ENCODE measurements at places on chromosomes 12 and 14. TPM values are rescaled to one million over a fixed set of nuclear protein-coding genes. Genes with fewer than 3 reads are reported as not detected.

The SLC25A47 gene
- 0.08 TPM for total RNA-seq

The SLC24A4 gene
- total RNA-seq: 0.02 TPM

The PAX9 gene
- total RNA-seq: not detected

- no peak for DNase-seq
Observed at GRCh38 chr14:105858676-105859025, 332.3 kb downstream of the TMEM121 start.

DNA sequence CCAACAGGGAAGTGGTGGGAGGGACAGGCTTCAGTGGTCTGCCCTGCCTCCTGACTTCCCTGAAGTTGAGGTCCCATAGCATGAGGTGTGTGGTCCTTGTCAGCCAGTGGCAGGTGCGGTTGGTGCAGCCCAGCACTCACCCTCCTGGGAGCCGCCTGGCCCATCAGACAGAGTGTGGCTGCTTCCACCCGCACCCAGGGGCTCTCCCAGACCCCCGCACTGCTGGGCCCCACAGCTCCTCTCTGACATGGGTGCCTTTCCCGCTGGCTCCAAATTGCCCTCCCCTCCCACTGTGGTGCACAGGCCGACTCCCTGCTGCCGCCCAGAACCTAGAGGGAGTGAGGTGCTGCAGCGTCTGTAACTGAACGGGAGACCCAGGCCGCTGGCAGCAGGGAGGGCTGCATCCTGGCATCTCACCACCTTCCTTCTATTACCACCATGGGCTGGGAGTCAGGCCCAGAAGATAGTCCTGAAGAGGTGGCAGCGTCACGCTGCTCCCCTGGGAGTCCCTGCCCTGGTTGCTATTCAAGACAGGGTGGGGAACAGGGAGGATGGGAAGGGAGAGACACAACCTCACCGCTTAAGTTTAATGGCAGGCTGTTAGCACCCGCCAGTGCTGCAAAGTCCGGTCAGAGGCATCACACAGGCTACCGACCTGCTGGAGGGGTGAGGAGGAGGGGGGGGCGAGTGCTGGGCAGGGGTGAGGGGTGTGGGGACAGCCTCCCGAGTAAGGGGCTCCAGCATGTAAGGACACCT is 180.6 kb upstream of the PRMT8 start:
- no peak for DNase-seq

GRCh38 chr12:111443586-111443985 is 37.9 kb downstream of the SH2B3 start:
- DNase-seq: no peak

DNA sequence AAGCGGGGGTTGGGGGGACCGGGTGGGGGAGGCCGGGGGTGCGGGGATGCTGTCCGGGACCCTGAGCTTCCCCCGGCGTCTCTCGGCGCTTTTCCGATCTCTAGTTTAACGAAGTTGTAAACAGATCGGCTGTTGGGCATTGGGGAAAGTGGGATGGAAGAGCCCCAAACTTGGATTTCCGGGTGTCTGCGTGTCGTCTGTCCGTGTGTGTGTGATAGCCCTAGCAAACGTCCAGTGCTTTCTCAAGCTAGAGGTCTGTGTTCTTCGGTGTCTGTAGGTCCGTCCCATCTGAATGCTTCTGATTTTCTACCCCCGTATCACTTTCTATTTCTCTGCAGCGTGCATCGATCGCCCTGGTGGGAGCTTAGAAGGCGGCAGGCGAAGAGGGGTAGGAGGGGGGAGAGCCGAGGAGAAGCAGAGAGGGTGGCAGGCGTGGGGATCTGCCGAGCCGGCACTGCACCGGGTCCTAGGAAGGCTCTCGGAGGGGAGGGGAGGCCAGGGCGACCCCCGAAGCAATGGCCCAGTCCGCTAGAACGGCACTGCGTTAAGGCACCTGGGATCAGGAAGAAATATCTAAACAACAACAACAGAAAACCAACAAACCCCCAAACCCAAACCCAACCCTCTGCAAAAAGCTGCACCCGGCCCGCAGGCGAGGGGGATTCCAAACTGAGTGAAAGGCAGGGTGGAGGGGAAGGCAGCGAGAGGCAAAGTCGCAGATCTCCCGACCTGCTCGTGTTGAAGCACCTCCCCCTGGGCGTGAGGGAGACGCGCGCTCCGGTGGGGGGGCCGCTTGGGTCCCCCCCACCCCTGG is 1.0 kb downstream of the KCNA1 start:
- DNase-seq: no peak
